ENCODE measurements at places on chromosomes 11 and 22.
A peak's percentile ranks its signal among the peaks of the same experiment; 100 is the strongest.

DNA sequence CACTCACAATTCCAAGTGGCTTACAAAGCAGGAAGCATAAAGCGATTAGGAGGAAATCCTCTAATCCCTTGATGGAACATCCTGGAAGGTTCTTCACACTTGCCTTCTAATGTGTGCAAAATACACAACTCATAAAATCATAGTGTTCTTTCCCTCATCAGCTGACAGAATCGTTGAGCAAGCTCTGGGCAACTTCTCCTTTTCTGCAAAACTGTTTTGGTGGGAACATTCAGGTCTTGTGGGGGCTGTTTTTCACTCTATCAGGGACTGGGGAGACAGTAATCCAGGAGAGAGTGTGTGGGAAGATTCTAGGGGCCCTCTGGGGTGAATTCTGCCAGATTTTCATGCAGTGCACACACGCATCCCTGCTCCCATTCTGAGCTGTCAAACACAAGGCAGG is 53.2 kb downstream of the IRAG1 start:
- DNase-seq = no peak

GRCh38 chr11:60769811-60770210 is 13.1 kb downstream of the MS4A15 start:
- no peak for DNase-seq

DNA sequence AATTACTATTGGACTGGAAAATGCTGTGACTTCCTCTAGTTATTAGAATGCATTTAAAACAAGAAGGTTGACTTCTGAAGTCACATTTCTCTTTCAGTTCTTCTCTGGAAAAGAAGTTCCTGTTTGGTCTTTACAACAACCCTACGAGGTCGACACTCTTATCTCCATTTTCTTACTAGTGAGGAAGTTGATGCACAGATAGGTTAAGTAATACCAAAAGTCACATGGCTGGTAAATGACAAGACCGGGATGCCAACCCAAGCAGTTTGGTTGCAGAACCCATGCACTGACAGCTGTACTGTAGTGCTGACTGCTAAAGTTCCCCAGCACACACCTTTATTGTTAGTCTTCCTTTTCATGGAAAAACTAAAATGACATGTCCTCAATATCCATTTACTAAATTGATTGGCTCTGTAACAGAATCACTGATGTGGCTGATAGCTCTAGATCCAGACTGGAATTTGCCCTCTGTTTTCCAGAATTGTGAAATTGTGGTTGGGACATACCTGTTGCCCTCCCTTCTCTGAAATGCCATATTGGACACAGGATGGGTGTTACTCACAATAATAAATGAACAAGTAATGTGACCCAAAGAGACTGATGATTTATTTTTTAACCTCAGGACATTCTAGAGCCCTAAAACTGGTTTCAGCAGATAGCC is 9.4 kb upstream of the TECTA start:
- no peak for DNase-seq

DNA sequence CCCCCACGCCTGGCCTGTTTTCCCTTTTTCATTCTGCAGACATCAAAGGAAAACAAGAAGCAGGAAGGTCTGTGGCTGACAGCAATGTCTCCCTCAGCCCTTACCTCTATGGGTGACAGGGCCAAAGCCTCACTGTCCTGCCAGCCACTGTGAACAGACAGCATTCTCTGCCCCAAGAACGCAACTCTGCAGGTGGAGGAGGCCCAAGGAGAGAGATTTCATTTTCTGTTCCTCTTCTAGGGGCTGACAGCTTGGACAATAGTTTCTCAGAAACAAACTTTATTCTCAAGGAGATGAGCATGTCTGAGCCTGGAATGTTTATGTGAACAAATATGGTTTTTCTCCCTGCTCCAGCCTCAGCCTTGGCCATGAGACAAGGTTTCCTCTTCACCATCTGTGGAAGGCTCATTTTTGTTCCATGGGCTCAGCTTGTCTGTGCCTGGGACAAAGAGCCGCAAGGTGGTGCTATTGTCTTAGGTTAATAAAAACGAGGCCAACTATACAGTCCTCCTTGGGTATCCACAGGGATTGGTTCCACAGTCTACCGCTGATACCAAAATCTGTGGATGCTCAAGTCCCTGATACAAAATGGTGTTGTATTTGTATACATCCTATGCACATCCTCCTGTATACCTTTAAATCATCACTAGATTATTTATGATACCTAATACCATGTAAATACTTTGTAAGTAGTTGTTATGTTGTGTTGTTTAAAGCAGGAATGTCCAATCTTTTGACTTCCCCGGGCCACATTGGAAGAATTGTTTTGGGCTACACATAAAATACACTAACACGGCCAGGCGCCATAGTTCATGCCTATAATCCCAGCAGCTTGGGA is 5.8 kb downstream of the PIWIL3 start:
- no peak for DNase-seq

- no peak for DNase-seq
Observed at GRCh38 chr22:29308148-29308790, 1.8 kb downstream of the GAS2L1 start.

DNA sequence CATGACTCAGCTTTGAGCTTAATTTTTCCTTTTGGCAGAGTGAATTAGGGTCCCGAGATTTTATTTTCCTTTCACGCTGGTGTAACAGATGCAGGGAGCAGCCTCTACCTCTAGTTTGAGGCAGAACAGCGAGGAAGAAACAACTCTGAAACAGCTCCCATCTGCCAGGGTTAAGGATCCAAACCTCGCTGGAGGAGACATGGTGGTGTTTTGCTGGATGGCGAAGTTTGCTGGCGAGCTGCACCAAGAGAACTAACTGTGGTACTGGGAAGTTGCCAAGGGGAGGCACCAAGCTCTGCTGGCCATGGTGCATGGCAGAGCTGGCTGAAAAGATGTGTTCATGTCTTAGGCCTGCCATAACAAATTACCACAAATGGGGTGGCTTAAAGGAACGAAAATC is 7.6 kb upstream of the ALKBH3 start:
- DNase-seq = no peak

DNA sequence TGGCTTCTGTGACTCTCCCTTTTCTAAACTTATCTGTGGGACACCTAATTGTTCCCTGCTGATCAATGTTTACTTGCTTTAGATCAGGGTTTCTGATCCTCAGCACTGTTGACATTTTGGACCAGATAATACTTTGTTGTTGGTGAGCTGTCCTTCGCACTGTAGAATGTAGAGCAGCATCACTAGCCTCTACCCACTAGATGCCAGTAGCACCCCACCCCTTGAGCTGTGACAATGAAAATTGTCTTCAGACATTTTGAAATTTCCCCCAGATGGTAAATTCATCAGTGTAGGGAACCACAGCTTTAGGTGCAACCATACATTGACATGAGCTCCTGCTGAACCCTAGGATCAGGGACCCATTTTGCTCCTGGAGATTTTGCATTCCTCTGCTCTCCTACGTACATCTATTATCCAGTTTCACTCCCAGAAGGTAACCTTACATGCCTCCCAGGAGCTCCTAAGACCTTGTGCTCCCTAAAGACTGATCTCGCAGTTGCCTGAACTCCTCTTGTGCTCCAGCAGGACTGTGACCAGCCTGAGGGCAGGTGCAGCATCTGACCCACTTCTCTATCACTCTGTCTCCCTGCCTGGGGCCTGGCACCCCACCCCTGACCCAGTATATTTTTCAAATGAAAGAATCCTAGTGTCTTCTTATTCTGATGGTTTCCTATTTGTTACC is 107.8 kb downstream of the FAR1 start:
- DNase-seq = no peak

DNA sequence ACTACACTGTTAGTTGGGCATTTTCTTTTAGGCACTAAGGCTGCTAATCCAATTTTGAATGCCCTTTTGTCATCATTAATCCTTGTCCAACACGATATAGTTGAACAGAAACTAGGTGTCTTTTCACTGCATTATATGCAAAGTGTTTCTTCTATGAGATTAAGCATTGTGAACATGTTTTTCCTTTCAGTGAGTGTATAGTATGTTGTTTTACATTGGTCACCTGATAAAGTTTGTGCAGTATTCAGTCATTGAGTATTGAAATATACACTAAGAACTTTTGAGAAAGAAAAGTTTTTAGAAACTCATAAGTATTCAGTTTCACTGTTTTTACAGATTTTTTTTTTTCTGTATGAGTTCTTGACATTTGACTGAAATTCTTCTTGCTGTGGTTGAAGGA is 59.0 kb downstream of the ZC3H12C start:
- DNase-seq = no peak

DNA sequence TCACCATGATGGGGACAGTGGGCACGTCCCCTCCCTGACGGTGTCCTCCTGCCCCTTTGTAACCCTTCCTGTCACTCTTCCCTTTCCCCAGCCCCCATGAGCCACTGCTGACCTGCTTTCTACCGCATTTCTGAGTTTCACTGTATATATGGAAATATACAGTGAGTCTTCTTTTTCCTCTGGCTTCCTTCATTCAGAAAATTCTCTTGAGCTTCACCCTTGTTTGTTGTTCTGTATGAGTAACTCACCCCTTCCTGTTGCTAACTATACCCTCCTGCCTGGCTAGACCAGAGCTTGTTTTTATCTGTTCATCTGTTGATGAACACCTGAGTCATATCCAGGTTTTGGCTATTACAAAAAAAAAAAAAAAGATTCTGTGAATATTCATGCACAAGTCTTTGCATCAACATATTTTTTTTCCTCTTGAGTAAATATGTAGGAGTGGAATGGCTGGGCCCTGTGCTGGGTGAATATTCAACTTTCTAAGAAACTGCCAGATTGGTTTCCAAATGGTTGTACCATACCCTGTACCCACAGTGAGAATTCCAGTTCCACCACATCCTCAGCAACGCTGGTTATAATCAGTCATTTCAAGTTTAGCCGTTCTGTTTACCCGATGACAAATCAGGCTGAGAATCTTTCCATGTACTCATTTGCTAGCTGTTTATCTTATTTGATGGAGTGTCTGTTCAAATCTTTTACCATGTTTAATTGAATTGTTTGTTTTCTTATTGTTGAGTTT is 62.0 kb downstream of the IGF2 start:
- no peak for DNase-seq

- DNase-seq = no peak
Observed at GRCh38 chr11:71930556-71931244, 1.9 kb downstream of the RNF121 start.

GRCh38 chr11:119148720-119149017 is 183 bp upstream of the ABCG4 start:
- no peak for DNase-seq

- no peak for DNase-seq
Observed at GRCh38 chr11:89147229-89147628, 30.4 kb upstream of the TYR start.

GRCh38 chr11:82631722-82632630 is 101.7 kb downstream of the FAM181B start:
- peak; percentile 8 for DNase-seq

- no peak for DNase-seq
Observed at GRCh38 chr11:129453293-129453721, 77.7 kb downstream of the BARX2 start.

- DNase-seq = no peak
Observed at GRCh38 chr11:112858289-112859023, 102.8 kb upstream of the NCAM1 start.

DNA sequence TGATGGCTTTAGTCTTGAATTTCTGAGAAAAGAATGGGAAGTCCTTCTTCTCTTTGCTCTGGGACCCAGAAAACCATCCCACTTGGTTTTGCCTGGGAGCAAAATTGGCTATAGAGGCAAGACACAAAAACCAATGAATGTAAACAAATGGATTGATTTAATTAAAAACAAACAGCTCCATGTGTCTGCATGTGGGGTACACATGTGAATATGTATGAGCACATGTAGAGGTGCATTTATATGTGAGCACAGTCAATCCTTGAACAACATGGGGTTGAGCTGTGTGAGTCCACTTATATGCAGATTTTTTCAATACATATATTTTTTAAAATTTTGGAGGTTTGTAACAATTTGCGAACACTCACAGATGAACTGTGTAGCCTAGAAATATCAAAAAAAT is 87.2 kb downstream of the CCDC81 start:
- DNase-seq = no peak

DNA sequence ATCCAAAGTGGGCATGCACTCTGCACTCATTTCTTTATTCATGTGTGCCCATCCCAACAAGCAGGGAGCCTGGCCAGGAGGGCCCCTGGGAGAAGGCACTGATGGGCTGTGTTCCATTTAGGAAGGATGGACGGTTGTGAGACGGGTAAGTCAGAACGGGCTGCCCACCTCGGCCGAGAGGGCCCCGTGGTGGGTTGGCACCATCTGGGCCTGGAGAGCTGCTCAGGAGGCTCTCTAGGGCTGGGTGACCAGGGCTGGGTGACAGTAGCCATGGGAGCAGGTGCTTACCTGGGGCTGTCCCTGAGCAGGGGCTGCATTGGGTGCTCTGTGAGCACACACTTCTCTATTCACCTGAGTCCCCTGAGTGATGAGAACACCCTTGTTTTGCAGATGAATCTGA is 129.3 kb upstream of the B3GAT1 start:
- no peak for DNase-seq

GRCh38 chr11:12827929-12828812 is 153.9 kb downstream of the TEAD1 start:
- no peak for DNase-seq

DNA sequence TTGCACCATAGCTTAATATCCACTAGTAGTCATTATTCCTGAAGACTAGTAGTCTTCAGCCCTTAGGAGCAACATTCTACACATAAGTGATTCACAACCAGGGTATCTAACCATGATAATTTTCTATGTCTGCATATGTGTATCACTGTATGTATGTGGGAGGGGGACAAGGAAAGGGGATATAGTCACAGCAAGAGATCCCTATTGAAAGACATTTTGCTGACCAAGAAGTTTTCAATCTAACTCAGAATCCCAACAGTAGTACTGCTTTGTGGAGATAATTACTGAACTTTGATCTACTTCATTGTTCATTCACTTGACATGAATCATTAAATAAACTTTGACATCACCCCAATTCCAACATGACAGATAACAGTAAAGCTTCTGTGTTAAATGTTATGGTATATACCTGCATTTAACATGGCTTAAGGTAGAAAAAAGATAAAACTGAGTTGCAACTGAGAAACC is 10.3 kb downstream of the PIK3C2A start:
- no peak for DNase-seq

DNA sequence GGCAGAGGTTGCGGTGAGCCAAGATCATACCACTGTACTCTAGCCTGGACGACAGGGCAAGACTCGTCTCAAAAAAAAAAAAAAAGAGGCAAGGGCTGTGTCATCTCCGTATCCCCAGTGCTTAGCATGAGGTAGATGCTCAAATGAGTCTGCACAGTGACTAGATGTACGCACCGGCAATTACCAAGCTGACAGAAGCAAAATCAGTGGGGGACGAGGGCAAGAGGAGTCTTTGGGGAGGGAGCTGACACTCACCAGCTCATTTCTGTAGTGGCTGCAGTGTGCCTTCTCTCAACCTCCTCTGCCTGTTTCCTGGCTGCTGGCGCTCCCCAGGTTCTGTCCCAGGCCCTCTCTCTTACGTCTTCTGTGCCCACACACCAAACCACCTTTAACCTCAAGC is 69.9 kb downstream of the PACSIN2 start:
- DNase-seq = no peak
